ENCODE measurements at places on chromosomes 11 and 22. TPM values are rescaled to one million over a fixed set of nuclear protein-coding genes. Genes with fewer than 3 reads are reported as not detected.

Gene TREH
- polyA plus RNA-seq: not detected

Gene SELENOO
- polyA plus RNA-seq: 3.0 TPM

Gene TUB
- polyA plus RNA-seq: not detected

Gene TUBGCP6
- polyA plus RNA-seq: 23.0 TPM

Gene OR8G5
- not detected for polyA plus RNA-seq

Gene RFPL1
- polyA plus RNA-seq: not detected

Gene OR2AT4
- polyA plus RNA-seq: not detected

Gene EMID1
- 5.1 TPM for polyA plus RNA-seq

Gene ART5
- polyA plus RNA-seq: not detected

Gene TMEM121B
- not detected for polyA plus RNA-seq

Gene ZNHIT2
- 17.4 TPM for polyA plus RNA-seq

Gene TBX1
- polyA plus RNA-seq: not detected

Gene GAS2
- 38.4 TPM for polyA plus RNA-seq
